ENCODE measurements at places on chromosomes 1 and 21.

GRCh38 chr1:234478152-234478480 is 863 bp downstream of the TARBP1 start:
- no peak for DNase-seq

- no peak for DNase-seq
Measured at GRCh38 chr1:45685308-45686014, 872 bp downstream of the GPBP1L1 start.

GRCh38 chr1:230375147-230375546 is 51.0 kb downstream of the PGBD5 start:
- DNase-seq: no peak

DNA sequence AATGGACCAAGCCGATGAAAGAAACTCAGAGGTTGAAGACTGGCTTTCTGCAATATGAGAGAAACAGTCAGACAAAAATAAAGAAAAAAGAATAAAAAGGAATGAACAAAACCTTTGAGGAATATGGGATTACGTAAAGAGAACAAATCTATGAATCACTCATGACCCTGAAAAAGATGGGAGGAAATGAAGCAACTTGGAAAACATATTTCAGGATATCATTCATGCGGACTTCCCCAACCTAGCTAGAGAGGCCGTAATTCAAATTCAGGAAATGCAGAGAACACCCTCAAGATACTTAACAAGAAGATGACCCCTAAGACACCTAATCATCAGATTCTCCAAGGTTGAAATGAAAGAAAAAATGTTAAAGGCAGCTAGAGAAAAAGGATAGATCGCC is 705.3 kb upstream of the CHRM3 start:
- DNase-seq: no peak

- DNase-seq: no peak
Measured at GRCh38 chr1:217620814-217621213, 10.1 kb downstream of the GPATCH2 start.

GRCh38 chr1:207891148-207891547 is 19.8 kb downstream of the CD34 start:
- no peak for DNase-seq

DNA sequence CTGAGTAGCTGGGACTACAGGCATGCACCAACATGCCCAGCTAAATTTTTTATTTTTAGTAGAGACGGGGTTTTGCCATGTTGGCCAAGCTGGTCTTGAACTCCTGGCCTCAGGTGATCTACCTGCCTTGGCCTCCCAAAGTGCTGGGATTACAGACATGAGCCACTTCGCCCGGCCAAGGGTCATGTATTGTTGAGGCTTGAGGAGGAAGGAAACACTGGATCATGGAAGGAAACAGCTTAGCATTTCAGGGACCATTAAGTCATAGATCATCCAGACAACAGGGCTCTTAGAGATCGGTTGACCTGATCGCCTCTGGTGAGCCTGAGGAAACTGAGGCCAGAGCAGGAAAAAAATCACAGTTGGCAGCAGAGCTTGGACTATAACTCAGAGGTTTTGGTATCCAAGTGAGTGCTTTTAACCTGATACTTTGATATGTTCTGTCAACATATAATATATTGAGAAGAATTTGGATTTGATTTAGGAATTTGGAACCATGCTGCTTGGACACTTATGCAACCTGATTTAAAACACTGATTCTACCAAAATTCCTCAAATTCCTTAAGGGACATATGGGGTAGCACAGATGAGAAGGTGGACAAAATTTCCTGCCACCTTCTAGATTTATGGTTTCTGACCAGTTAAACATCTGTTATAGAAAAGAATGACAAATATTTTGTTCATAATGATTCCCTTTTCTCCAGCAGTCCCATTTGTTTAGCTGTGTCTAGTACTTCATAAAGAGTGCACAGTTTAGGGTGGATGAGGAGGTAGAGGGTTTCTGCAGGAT is 13.1 kb upstream of the BMP8A start:
- no peak for DNase-seq
